Central memory CD4-positive, alpha-beta T cell (primary cell): ENCODE measurements at places on chromosomes 7 and 10.

- DNase-seq = peak; percentile 38
These were observed 2.6 kb downstream of the STK31 start for GRCh38 chr7:23712368-23713284.

DNA sequence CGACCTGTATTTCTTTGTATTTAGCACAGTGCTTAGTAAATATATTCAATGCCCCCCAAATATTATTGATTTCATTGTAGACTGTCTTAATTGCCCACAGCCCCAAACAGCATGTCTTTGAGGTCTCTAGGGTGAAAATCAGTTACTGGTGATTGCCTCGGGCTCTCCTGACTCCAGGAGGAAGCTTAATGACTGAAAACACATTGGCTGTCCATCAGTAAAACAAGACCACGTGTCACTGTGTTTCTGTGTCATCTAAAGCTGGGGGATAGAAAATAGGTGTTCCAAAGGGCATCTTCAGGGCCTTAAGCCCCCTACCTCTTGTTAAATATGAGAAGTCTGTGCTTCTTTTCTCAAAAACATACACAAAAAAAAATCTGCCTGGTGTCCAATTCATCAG lies 67.9 kb downstream of the CACNA2D1 start:
- no peak for DNase-seq

- DNase-seq = no peak
These were observed 43.9 kb upstream of the PDCD4 start for GRCh38 chr10:110827875-110828274.

DNA sequence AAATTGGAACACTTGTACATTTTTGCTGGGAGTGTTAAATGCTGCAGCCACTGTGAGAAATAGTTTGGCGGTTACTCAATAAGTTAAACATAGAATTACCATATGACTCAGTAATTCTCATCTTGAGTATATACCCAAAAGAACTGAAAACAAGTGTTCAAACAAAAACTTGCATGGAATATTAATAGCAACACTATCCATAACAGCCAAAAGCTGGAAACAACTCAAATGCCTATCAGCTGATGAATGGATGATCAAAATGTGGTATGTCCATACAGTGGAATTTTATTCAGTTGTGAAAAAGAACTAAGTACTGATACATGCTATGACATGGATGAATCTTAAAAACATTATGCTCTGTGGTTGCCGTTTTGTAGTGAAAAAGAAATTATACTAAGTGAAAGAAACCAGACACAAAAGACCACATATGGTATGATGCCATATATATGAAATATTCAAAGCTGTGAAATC lies 63.0 kb upstream of the SP4 start:
- no peak for DNase-seq

GRCh38 chr7:80439894-80440821 lies 71.7 kb downstream of the GNAT3 start:
- no peak for DNase-seq
